ENCODE measurements at places on chromosomes 16 and 17.

GRCh38 chr17:15981208-15981607 lies 18.3 kb downstream of the ZSWIM7 start:
- peak; percentile 35 for DNase-seq

DNA sequence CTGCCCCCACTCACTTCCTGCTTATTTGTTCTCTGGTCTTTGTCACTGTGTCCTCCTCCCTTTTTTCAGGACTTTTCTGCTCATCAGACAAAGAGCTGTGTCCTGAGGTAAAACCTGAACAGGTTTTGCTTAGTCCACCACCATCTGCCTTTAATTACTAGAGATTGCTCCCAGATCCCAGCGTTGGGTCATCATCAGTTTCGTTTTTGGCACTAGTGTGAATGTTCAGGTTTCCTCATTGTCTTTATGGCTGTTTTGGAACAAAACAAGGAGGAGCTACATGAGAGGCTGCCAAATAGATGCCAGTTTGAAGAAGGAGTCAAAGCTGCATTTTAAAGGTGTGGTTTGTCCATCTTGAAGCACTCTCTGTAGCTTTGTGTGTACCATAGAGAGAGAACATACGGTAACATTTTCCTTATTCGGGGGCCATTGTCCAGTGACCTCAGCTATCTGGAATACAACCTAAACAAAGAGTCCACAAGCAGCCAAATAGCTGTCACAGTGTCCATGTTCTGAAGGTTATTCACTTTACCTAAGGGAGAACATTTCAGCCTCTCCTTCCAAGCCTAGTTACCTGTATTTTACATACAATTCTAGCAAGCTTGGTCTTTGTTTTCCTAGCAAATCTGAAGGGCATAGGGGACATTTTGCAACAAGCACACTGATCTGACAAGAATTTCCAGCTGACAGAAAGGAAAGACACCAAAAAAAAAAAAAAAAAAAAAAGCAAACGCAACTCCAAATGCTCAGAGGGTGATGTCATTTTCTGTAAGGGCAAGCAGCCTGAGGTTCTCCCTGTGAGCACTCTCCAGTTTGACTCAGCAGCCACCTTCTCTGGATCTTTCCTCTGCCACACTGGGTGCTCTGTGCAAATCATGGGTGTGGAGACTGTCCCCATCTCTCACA lies 196.1 kb downstream of the NTN1 start:
- DNase-seq, result no peak

DNA sequence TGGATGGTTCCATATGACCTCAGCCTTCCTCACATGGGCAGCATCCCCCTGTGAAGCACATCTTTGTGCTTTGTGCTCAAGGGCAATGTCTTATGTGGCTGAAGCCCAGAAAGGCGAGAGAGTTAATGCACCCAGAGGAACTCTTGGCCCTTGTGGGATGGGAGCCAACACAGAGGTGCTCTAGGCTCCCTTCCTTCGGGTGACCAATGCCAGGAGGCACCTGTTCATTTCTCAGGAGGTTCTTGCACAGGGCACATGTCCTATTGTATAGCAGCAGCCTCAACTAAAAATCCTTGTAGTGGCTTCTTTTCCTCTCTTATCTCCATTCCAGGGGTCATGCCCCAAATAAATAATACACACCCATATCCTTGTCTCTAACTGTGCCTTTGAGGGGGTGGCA lies 83.7 kb upstream of the DNAH9 start:
- DNase-seq, result no peak

GRCh38 chr16:20385844-20386832 lies 18.4 kb downstream of the PDILT start:
- peak; percentile 47 for DNase-seq

- DNase-seq, result peak; percentile 56
Observed at GRCh38 chr16:81817789-81818567, 38.9 kb downstream of the PLCG2 start.

DNA sequence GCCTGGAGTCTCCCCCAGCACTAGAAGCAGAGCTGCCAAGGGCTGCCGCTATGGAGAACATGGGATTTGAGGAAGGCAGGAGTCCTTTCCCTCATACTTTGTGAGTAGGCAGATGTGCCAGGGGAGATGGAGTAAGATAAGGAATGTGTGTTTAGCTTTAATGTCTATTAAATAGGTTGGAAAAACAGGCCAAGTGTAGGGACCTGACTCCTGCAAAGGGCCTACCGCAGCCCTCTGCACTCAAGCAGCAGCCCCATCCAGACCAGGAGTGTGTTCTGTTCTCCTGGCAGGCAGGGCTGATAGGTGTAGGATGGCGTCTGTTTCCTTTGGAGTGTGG lies 1.8 kb upstream of the MIF4GD start:
- no peak for DNase-seq

- peak; percentile 6 for DNase-seq
Observed at GRCh38 chr16:4096509-4096908, 19.7 kb downstream of the ADCY9 start.

DNA sequence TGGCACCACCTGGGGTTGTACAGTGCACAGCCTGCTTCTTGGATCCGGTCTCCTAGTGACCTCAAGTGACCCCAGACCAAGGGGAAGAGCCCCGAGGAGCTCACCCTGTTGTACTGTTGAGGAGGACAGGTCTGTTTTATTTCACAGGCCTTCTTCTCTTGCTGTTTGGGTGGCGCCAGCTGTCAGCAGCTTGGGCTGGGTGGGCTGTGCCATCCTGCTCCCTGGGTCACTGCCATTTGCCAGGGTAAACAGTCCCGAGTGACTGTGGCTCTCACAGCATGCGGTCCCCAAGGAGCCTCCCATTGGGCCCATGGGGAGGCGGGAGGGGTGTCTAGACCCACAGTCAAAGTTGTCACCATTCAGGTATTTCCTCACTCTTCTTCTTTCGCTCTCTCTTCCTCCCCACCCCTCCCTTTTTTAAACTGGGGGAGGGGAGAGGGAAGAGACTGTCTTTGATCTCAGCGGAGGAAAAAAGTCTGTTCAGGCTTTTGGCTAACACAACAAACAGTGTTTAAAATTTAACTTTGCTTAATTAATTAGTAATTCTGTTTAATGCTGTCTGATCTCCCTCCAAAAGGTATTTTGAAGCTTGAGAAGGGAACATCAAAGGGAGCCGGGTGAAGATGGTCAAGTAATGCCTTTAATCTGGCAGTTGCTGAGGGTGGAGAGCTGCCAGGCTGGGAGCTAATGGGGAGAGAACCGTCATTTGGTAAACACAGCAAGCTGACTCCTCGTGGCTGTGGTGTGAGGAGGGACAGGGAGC lies 64.0 kb downstream of the SNX20 start:
- no peak for DNase-seq

DNA sequence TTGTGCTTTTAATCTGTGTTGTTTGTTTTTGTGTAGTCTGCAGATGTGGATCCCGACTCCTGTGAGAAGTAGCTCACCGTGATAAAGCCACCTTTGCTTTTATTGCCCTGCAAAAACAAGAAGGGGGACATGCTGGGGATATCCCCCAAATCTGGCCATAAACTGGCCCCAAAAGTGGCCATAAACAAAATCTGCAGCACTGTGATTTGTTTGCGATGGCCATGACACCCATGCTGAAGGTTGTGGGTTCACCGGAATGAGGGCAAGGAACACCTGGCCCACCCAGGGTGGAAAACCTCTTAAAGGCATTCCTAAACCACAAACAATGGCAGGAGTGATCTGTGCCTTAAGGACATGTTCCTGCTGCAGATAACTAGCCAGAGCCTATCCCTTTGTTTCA lies 15.1 kb downstream of the AHSP start:
- DNase-seq, result no peak

DNA sequence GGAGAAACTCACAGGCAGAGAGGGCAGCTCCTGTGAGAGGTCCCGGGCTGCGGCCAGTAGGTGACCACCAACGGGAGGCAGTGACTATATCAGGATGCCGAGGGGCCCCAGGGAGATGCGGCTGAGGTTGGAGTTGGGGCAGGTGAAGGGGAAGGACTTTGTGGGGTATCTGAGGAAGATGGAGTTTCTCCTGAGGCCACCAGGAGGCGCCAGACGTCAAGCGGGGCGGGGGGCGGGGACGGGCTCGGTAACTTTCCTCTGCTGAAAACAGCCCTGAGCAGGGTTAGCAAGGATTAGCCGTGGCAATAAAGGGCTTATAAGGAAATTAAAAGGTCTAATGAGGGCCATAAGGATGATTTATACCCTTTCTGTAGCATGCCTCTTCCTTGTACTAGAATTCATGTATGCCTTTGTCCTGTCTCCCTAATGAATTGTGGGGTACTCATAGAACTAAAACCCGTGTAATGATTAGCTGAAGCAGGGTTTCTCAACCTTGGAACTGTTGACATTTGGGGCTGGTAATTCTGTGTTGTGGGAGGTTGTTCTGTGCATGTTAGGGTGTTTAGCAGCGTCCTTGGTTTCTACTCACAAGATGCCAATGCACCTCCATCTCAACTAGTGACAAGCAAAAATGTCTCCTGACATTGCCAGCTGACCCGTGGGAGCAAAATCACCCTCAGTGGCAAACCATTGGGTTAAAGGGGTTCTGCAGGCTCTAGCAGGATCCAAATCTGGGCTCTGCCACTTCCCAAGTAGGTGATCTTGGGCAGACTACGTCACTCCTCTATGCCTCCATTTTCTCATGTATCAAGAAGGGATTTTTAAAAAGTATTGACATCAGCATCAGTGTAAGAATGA lies 74.8 kb upstream of the GRIN2A start:
- DNase-seq, result peak; percentile 15

DNA sequence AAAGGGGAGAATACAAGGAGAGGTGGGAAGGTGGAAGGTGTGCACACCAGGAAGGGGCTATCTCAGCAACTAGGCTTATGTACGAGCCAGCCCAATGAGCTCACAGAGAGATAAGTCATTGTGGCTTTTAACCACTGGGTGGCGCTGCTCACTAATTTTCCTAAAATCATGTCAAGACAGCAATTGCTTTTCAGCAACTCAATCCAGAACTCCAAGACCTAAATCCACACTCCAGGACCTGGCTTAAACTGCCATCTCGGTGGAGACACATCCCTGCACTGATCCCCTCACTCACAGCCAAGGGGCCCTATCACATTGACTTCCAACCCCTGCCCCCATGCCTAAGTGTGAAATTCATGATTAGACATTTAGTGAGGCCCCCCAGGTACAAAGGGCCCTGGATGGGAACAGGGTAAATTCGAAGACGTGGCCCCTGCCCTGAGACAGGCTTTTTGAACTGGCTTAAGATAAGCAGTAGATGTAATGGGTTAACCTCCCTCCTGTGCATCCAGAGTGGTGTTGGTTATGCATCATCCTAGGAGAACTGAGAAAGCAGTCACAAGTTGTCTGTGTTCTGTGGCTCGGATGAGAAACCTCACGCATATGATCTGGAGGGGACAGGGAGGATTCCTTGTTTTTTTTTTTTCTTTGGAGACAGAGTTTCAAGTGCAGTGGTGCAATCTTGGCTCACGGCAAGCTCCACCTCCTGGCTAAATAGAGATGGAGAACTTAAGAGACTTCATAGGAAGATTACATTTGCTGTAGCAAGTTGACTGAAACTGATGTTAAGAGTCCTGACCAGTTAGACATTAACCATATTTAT lies 11.5 kb downstream of the CCL16 start:
- DNase-seq, result peak; percentile 81

DNA sequence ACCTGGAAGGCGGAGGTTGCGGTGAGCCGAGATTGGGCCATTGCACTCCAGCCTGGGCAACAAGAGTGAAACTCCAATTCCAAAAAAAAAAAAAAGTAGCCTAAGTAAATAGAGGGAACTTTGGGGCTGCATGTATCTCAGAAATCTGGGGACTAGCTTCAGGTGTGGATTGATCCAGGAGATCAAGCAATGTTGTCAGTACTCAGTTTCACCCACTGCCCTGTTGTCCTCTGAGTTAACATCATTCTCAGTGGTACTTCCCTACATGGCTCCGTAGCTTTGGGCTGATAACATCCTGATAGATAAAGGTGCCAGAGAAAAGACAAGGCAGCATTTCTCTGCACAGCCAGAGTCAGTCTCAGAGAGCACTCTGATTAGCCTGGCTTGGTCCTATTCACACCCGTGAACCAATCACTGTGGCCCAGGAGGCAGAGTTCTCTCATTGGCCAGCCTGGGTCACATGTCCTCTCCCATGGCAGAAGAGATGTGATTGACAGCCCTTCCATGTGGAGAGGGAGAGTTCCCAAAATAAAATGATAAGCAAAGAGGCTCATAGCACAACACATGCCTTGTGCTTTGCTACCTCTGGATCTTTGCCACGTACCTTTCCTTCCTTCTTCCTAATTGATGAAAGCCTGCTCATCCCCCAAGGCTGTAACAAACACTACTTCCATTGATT lies 99.6 kb downstream of the ABCC1 start:
- no peak for DNase-seq

DNA sequence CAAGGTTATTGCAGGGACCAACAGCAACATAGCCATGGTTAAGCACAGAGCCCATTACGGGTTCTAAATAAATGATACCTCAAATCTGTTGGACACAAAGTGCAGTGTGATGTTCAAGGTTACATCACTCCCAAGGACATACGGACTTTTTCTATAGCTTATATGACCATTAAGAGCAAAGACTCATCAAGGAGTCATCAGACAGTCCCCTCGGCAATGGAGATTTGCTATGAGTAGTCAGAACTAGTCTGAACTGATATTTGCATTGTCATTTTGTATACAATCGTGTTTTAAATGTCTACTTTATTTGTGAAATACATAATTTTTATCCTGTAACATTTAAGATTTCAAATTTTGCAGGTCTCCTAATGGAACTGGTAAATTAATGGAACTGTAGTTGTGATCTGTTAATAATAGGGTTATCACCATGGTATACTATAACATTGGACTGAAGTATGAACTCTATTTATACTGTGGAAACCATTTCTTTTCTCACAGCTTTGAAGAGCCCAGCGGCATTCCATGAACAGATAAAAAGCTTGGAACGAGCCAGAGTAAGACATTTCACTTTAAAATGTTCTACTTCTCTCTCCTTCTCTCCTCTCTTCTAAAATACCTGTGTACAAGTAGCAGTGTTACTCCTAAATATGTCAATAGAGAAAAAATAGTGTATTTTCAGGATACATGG lies 140.9 kb downstream of the MRTFB start:
- no peak for DNase-seq

DNA sequence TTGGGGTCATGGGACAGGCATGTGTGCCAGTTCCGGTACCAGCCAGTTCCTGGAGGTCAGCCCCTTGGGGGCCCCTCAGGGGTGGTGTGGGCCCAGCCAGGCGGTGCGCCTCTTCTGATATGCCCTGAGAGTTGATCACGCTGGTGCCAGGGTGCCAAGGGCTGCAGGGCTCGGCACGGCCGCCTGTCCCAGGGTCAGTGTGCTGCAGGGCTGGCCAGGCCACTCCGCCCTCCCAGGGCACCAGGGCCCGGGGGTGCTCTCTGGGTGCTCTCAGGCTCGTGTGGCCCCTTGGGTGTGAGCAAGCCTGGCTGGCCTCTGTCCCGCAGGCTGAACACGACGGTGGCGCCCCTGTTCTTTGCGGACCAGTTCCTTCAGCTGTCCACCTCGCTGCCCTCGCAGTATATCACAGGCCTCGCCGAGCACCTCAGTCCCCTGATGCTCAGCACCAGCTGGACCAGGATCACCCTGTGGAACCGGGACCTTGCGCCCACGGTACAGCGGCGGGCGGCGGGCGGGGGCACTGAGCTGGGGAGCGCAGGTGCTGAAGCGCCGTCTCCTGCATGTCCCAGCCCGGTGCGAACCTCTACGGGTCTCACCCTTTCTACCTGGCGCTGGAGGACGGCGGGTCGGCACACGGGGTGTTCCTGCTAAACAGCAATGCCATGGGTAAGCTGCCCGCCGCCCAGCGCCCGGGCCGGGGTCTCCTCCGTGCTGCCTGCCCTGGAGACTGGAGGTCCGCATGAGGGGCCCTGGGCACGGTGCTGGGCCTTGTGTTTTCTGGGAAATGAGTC lies 6.0 kb downstream of the GAA start:
- no peak for DNase-seq

GRCh38 chr16:68190736-68191510 lies 45.0 kb downstream of the ESRP2 start:
- DNase-seq, result peak; percentile 84

- DNase-seq, result peak; percentile 32
Observed at GRCh38 chr16:67169642-67170167, 633 bp upstream of the NOL3 start.
